Right lobe of liver (tissue), 6 donors: ENCODE measurements at places on chromosomes 12 and 14. TPM values are rescaled to one million over a fixed set of nuclear protein-coding genes. Genes with fewer than 3 reads are reported as not detected.
A peak's percentile ranks its signal among the peaks of the same experiment; 100 is the strongest.

- no peaks in the 10 kb centered on the region for H3K36me3 ChIP-seq
- H3K4me3 ChIP-seq, result no peak overlapping the region
- no peaks in the 10 kb centered on the region for H3K27me3 ChIP-seq
- DNase-seq, result peak; percentile 74
- peaks cover 20% of the 10 kb centered on the region for H3K4me1 ChIP-seq
Measured at GRCh38 chr12:106195621-106196027, 52.2 kb downstream of the CKAP4 start.

DNA sequence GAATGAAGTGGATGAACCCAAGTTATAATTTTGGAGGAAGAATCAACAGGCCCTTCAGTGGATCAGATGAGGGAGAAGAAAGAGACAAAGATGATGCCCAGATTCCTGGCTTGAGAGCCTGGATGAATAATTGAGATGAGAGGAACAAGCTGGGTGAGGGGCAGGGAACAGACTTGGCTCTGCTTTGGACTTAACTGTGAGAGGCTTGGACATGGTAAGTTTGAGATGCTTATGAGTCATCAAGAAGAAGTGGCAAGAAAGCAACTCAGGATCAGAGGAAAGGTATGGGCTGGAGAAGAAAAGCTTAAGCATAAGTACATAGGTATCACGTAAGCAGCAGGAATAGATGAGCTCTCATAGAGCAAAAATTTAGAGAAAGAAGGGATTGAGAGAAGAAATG is 55.3 kb downstream of the FIGNL2 start:
- H3K36me3 ChIP-seq, result no peaks in the 10 kb centered on the region
- H3K27ac ChIP-seq, result no peak overlapping the region
- H3K27me3 ChIP-seq, result no peaks in the 10 kb centered on the region
- no peak for DNase-seq
- no peak overlapping the region for H3K4me3 ChIP-seq
- H3K4me1 ChIP-seq, result no peaks in the 10 kb centered on the region

DNA sequence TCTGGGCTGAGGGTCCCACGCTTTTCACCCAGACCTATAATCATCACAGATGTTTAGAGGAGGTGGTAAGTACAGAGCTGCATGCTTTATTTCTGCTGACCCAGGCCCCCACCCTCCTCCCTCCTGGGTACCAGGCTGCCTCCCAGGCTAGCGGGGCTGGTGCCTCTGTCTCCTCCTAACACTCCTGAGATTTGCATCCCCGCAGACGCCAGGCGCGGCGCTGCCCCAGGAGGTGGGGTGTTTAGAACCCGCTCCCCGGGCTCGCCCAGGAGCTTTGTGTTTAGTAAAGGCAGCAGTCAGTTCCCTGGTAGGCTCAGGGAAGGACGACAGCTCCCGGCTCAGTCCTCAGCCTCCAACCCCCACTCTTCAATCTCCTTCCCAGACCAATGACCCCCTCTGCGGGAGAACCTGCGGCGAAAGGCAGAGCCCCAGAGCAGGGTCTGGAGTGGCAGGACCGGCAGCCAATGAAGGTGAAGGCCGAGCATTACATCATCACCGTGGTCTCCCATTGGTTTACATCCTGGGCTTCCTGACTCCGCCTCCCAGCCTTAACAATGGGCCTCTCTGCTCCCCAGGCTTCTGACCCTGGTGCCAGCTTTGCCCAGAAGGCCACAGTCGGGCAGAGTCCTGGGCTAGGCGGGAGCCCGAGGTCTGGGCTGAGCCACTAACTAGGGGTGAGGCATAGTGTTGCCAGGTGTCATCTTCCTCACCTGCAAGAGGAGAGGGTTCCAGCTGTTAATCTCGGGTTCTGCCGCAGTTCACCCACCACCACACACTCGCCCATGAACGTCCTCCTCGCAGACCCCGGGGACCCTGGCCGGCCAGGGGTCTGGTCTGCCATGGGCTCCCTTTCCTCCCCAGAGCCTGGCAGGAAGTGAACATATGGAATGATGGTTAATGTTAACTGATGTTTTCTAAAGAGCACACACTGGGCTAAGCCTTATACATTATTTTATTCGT is 57.5 kb downstream of the CALM1 start:
- no peak overlapping the region for H3K4me3 ChIP-seq
- peak; percentile 71 for DNase-seq
- H3K27me3 ChIP-seq, result no peaks in the 10 kb centered on the region
- H3K36me3 ChIP-seq, result no peaks in the 10 kb centered on the region

DNA sequence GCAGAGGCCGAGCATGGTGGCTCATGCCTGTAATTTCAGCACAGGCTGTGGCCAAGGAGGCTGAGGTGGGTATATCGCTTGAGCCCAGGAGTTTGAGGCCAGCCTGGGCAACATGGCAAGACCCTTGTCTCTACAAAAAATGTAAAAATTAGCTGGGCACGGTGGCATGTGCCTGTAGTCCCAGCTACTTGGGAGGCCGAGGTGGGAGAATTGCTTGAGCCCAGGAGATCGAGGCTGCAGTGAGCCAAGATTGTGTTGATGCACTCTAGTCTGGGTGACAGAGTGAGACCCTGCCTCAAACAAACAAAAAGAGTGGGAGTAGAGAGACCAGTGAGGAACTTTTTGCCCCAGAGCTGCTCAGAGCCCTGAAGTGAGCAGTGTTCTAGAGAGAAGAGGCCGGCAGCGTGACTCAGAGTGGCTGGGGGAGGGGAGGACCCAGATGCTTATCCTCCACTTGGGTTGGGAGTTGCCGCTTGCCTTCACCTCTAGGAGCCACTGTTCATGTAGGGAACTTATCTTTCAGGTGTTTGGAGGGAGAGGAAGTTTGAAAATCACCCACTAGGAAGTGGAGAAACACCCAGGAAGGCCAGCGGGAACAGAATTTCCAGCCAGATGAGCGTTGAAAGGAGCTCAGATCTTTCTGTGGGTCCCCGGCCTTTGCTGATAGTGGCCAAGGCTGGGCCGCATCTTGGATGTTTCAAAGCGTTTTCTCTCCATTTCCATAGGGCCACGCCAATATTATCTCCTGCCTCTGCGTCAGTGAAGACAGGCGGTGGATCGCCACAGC is 15.3 kb downstream of the CFAP251 start:
- no peak overlapping the region for H3K27ac ChIP-seq
- no peak overlapping the region for H3K4me3 ChIP-seq
- no peak for DNase-seq
- no peaks in the 10 kb centered on the region for H3K27me3 ChIP-seq
- H3K36me3 ChIP-seq, result no peaks in the 10 kb centered on the region
- no peaks in the 10 kb centered on the region for H3K4me1 ChIP-seq

GRCh38 chr14:38108681-38109080 is 99.0 kb upstream of the SSTR1 start:
- H3K27me3 ChIP-seq, result no peaks in the 10 kb centered on the region
- no peak for DNase-seq
- H3K4me1 ChIP-seq, result no peaks in the 10 kb centered on the region
- no peaks in the 10 kb centered on the region for H3K36me3 ChIP-seq
- H3K4me3 ChIP-seq, result no peak overlapping the region

DNA sequence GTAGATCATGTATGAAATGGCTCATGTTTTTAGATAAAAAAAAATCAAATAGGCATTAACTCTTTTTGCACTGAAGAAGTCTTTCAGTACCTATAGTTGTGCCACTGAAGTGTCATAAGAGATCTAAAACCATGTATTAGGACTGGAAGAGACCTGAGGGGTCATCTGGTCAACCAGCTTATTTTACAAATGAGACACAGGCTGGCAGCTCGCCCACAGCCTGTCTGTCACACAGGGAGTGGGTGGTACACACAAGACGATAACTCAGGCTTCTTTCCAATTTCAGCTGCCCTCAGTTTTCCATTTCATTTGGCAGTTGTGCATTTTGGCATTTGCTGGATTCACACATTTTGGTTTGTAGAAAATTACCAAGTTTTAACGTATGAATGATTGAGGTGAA is 34.7 kb downstream of the C12orf75 start:
- DNase-seq, result no peak
- H3K4me3 ChIP-seq, result no peak overlapping the region
- H3K27ac ChIP-seq, result no peak overlapping the region
- no peaks in the 10 kb centered on the region for H3K27me3 ChIP-seq
- no peaks in the 10 kb centered on the region for H3K4me1 ChIP-seq
- no peaks in the 10 kb centered on the region for H3K36me3 ChIP-seq

- no peak overlapping the region for H3K27ac ChIP-seq
- no peak overlapping the region for H3K4me3 ChIP-seq
- no peaks in the 10 kb centered on the region for H3K4me1 ChIP-seq
- no peaks in the 10 kb centered on the region for H3K36me3 ChIP-seq
- DNase-seq, result no peak
Measured at GRCh38 chr14:93891756-93892504, 35.2 kb upstream of the FAM181A start.

DNA sequence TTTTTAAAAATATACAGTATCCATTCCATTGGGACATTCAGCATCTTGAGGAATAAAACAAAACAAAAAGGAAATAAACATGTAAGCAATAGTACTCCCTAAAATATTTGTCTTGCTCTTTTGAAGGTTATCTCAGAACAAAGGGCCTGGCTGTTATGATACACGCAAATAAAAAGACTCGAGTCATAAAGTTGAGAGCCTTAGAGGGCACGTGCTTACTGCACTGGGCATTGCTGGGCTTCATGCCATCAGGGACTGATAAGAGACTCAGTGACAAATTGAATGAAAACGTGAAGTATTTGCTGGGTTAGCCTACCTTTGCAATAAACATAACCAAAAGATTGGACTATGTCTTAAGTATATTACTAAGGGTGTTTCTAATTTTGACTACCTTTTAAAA is 118.9 kb downstream of the SLC35F4 start:
- no peak for DNase-seq
- no peaks in the 10 kb centered on the region for H3K36me3 ChIP-seq
- no peaks in the 10 kb centered on the region for H3K4me1 ChIP-seq
- no peak overlapping the region for H3K4me3 ChIP-seq
- no peaks in the 10 kb centered on the region for H3K27me3 ChIP-seq

GRCh38 chr14:51180577-51180976 is 59.5 kb upstream of the TMX1 start:
- H3K36me3 ChIP-seq, result no peaks in the 10 kb centered on the region
- no peaks in the 10 kb centered on the region for H3K27me3 ChIP-seq
- no peak overlapping the region for H3K27ac ChIP-seq
- H3K4me3 ChIP-seq, result no peak overlapping the region
- H3K4me1 ChIP-seq, result no peaks in the 10 kb centered on the region

GRCh38 chr12:26869908-26870459 is 37.0 kb upstream of the ITPR2 start:
- no peak overlapping the region for H3K4me3 ChIP-seq
- no peaks in the 10 kb centered on the region for H3K4me1 ChIP-seq
- no peak for DNase-seq
- no peak overlapping the region for H3K27ac ChIP-seq

- H3K4me3 ChIP-seq, result no peak overlapping the region
- no peaks in the 10 kb centered on the region for H3K4me1 ChIP-seq
- DNase-seq, result no peak
- H3K27ac ChIP-seq, result no peak overlapping the region
- no peaks in the 10 kb centered on the region for H3K27me3 ChIP-seq
Measured at GRCh38 chr14:95939335-95939734, 62.7 kb downstream of the TUNAR start.

DNA sequence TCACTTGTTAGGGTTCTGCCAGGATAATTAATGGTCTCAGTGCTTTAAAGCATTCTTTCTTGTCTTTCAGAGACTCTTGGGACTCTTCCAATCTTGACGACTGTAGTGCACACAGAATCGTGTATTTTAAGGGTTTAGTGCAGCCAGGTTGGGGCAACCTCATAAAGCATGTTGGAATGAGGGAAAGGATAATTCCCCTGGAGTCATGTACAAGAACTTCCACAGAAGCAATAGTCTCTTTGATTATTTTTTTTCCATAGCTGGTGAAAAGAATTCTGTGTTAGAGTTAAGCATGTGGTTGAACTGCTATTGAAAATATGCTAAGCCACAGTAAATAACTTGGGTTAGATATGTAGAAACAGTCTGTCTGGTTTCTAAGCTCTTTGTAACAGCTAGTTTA is 246.8 kb upstream of the DAAM1 start:
- H3K4me3 ChIP-seq, result no peak overlapping the region
- no peaks in the 10 kb centered on the region for H3K4me1 ChIP-seq
- no peaks in the 10 kb centered on the region for H3K36me3 ChIP-seq
- no peaks in the 10 kb centered on the region for H3K27me3 ChIP-seq

DNA sequence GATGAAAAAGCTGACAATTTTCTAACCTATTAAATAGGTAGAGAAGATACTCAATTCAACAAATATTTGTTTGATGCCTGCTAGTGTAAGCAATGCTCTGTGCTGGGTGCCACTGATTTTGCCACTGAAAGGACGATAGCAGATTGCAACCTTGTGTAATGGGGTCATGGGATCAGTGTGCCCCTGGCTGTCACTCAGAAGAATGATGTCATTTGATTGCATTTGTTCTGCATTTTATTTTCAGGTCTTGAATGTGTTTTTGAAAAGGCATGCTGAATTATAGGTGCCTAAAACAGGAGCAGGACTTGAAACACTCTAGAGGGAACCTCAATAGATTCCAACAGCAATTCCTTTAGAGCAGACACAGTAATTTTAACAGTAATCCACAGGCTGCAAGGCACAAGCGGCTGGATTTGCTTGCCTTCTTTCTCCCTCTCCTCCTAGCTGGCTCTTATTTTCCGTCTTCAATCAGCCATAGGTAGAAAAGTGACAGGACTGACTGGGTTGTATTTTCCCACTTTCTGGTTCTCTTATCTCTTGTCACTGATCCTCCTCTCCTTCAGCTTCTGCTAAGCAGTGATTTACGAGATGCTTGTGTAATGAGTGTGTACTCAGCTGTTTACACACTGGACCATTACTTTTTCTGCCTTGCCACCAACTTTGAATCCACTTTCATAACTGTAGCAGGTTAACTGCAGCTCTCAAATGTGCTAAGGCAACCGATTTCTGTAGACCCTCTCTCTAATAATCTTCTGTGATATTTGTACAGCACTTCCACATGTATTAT is 4.1 kb downstream of the PLXNC1 start:
- no peaks in the 10 kb centered on the region for H3K27me3 ChIP-seq
- no peak overlapping the region for H3K4me3 ChIP-seq
- peak overlapping the region; percentile 30 for H3K27ac ChIP-seq
- DNase-seq, result peak; percentile 65
- H3K36me3 ChIP-seq, result no peaks in the 10 kb centered on the region

GRCh38 chr12:24950231-24950834 is 1.4 kb upstream of the BCAT1 start:
- no peaks in the 10 kb centered on the region for H3K27me3 ChIP-seq
- no peak overlapping the region for H3K4me3 ChIP-seq
- H3K27ac ChIP-seq, result no peak overlapping the region

DNA sequence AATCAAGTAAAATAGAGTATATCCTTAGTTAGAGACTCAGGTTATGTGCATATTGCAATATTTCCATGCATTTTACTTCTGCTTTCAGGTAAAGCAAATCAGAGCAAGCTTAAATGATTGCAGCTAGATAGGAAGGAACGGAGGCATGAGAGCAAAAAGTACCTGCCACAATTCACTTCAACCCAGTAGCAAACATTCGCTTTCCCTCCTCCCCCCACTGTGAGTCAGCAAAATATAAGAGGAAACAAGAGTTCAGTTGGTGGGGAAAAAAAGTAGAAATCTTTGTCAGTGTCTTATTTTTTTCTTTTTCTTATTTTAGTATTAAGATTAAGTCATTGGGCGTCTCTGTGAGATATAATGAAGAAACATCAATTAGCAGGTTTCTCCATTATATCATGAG is 475.4 kb downstream of the NPAS3 start:
- DNase-seq, result no peak
- no peaks in the 10 kb centered on the region for H3K36me3 ChIP-seq

DCN gene
- 165 TPM for total RNA-seq

OR4L1 gene
- not detected for total RNA-seq

OR10A7 gene
- not detected for total RNA-seq

IRAK3 gene
- 7.0 TPM for total RNA-seq

GDF3 gene
- total RNA-seq, result not detected

KCNC2 gene
- not detected for total RNA-seq

PMCH gene
- total RNA-seq, result not detected

RFLNA gene
- not detected for total RNA-seq

C14orf39 gene
- not detected for total RNA-seq

FBLN5 gene
- 36.3 TPM for total RNA-seq

ASIC1 gene
- total RNA-seq, result not detected

MYH7 gene
- 0.59 TPM for total RNA-seq
